Posterior cingulate gyrus (tissue), 11 donors: ENCODE measurements at places on chromosomes 4 and X.

DNA sequence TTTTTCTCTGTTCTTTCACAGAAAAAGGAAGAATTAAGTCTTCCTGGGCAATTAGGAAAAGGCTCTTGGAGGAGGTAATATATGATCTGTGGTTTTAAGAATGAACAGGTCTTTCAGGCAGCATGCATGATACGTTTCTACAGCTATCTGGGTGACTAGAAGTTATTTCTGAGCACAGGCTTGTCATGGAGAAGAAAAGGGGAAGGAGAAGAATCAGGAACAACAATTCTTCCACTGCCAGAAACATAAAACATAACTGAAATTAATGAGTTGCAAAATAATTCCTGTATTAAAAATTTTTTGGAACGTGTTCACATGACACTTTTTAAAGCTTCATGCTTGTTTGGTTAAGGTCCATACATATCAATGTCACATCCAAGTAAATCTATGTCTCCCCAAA is 17.7 kb upstream of the STIM2 start:
- no peak for DNase-seq

DNA sequence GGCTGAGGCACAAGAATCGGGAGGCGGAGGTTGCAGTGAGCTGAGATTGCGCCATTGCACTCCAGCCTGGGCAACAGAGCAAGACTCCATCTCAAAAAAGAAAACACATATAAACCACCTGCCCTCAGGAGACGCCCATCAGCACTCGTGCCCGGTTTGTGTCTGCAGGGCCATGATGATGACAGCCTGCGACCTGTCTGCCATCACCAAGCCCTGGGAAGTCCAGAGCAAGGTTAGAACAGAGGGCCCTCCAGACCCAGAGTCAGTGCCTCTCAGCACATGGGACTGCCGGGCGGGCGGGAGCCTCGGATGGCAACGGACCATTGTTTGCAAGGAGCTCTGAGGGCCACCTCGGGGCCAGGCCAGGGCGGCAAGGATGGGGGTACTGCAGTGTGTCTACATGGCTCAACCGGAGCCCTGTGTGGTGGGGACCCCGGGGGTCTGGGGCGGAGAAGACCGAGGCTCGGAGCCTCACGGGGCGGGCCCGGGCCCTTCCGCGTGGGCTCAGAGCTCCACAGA is 9.3 kb downstream of the ATP5ME start:
- DNase-seq: no peak

DNA sequence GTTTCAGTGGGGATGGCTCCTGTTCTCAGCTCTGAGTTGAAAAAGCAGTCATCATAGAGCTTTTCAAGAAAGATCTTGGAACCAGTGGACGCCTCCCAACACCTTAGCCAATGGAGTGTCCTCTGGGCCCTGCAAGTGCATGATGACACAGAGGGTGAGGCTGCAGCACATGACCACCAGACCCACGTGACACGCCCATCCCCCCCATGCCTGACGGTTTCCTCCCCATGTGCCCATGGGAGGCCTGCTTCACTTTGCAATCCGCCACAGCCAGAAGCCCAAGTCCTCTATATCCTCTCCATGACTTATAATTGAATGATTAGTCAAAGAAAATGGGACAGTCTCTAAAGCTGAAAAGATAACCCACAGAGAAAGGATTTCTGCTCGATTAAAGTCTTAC is 187.0 kb downstream of the AFAP1 start:
- DNase-seq: peak; percentile 24

DNA sequence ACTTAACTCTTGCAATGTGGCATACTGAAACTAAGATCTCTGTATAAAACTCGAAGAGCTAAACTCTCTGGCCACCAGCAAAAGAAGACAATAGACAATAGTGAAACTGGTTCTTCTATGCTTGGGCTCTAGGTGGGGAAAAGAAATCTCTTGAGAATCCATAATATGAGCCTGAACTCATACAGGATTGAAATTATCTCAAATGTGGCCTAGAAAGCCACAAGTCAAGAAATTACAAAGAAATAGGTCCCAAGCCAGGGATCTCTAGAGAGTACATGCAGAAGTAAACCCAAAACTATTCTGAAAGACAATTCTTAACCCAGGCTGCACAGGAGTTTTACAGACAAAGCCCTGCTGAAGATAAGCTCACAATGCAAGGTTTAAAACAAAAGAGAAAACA is 127.4 kb downstream of the ANAPC10 start:
- DNase-seq: no peak

DNA sequence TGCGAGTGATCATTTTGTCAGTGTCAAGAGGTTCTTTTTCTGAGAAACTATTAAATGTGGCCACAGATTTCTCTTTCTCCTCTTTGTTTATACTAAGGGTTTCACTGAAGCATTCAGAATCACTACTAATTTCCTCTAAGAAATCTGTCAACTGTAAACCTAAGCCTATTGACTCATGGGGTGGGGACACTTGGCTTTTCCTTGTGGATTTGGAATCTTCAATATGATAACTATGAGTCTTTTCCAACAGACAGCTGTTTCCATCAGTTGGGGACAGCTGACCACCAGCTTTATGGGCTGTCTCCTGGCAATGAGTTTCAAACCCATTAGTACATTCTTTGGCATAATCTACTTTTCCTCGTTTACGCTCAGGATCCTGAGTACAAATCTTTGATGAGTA is 13.8 kb downstream of the PGRMC1 start:
- DNase-seq: no peak

GRCh38 chr4:105725623-105726022 is 17.0 kb downstream of the GSTCD start:
- DNase-seq: no peak

DNA sequence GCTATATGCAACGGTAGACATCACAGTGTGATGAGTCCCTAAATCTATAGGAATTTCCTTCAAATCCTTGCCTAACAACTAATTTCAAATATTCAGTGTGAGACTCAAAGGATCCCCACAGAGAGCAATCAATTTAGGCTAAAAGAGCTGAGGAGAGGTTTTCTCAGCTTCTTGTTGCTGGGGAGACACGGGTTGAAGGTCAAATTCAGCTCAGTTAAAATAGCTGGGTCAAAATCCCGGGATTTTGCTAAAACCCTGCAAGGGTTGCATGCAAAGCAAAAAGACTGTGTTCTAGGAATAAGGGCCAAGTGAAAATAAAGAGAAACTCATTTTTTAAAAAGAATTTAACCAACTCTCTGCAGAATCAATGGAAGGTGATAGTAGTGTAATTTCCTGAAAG is 1073.4 kb downstream of the NLGN4X start:
- DNase-seq: no peak

DNA sequence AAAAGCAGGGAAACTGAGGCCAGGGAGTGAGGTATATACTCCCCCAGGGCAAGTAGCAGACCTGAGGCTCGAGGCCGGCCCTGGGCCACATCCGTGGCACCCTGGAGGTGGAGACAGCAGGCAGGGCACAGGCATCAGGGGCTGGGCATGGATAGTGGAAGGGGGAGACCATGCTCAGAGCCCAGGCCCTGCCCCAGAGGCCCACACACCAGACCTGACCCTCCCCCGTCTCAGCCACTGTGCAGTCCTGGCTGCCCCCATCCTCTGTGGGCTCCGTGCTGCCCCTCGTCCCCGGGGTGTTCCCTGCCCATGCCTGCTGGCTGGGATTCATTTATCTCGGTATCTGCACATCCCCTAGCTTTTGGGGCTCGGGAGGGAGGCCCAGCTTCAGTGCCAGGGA is 103.1 kb upstream of the NKX1-1 start:
- peak; percentile 5 for DNase-seq

- DNase-seq: no peak
Observed at GRCh38 chrX:8845469-8845868, 44.3 kb upstream of the FAM9A start.

DNA sequence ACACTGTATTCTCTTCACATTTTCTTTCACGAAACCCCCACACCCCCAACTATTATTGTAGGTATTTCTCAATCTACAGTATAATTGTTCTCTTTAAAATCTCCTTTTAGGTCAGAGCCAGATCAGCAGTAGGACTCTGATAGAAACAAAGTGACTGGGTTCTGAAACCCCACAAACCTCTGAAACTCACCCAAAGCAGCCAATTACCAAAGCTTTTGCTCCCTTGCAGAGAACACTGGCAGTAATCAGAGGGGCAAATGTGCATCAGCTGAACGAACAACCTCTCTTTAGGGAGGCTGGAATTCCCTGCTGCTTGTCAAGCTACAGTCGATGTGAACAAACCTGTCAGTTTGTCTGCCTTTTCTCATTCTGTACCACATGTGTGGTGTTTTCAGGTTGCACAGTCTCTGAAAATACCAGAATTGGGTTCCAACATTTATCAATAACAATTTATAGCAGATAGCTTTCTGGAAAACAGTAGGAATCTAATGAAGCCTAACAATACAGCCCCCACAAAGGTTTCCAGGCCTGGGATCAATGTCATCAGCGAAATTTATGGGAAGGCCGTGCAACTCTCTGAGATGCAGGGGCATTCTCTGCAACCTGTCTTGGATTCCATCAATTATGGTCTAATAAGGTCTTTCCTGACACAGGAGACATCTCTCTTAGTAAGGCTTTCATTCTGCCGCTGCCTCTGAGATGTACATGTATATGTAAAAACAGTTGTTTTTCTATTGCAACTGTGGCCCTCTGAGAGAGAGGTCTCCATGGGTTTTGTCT is 395.9 kb downstream of the GPAT3 start:
- no peak for DNase-seq

GRCh38 chr4:47313384-47313783 is 150.1 kb downstream of the COMMD8 start:
- DNase-seq: no peak

GRCh38 chr4:48193096-48193836 is 59.2 kb upstream of the TXK start:
- DNase-seq: no peak

DNA sequence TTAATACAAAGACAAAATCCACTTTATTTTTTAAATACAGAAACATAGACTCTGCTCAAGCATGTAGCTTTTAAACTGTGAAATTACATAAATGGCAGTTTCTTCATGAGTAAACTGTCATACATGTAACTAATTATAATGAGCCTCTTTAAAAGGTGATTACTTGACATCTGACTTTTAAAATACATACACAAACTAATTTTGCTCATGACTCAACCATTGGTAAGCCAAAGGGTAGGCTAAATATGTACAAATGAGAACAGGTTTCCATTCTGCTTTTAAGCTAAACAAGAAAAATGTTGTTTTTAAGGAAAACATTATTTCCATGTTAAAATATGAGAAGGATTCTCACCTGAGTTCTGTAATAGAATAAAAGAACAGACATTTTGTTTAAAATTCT is 27.9 kb downstream of the CAMK2D start:
- no peak for DNase-seq

DNA sequence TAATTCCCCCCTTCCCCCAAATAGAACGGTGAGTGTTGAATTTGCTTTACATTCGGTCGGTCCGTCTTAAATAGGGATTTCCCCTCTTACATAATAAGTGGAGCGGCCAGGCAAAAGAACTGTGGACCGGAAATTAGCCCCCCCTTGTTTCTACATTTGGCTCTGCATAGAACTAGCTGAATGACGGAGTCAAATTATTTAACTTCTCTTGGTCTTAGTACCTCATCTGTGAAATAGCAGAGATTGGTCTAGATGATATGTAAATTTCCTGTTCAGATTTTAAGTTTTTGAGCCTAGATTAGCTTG is 1.3 kb downstream of the SPATA18 start:
- no peak for DNase-seq

DNA sequence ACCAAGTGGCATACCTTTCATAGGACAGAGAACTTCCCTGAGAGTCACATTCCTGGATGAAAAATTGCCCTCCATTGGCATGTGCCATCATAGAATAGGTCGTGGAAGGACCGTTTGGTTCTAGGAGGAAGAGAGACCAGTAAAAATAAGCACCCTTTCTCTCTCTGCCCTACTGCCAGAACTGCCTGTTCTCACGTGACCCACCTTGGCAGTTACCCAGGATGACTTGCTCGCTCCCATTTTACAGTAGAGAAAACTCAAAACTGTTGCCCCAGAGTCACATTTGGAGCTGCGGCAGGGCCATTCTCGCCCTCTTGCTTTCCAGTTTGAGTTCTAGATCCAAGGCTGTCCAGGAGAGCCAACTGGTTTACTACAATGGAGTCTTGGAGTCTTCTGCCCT is 1.1 kb upstream of the NLGN3 start:
- peak; percentile 65 for DNase-seq

GRCh38 chr4:58658701-58659100 is 1548.5 kb upstream of the IGFBP7 start:
- no peak for DNase-seq

GRCh38 chrX:16814597-16814996 is 28.3 kb downstream of the TXLNG start:
- no peak for DNase-seq

DNA sequence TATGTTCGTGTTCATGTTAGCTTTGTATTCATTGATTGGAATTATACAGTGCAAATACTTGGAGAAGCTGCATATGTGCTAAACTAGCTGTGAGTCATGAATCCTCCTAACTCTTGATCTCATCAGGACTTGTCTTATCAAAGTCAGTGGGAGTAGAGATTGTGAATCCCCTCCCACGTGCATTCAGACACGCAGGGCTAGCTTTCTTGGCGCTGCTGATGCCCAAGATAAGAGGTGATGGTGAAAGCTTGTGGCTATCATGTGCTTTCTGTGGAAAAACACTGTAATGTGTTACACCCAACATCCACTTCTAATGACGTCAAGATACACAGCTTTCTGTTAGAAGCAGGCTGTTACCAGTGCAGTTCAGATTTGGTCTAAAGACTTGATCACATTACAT is 348.7 kb upstream of the HAND2 start:
- DNase-seq: no peak

DNA sequence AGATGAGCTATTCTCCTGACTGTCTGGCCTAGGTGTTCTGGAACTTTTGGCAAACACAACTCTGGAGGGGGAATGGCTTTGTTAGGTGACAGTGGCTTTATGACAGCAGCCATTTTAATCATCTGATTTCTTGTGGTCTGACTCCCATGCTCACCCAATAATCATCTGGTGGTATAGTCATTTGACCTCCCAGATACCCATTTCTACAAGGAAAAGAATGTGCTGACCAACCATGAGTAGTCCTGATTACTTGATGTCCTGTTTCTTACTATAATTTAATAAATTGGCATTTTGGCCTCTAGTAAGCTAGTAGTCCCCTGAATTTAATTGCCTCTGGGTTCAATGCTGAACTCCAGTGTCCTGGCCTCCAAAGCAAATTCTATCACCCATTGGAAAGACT is 109.9 kb upstream of the DUSP21 start:
- no peak for DNase-seq

GRCh38 chr4:25861951-25862410 is 807 bp downstream of the SEL1L3 start:
- no peak for DNase-seq

- DNase-seq: no peak
Observed at GRCh38 chr4:90943311-90943710, 816.1 kb downstream of the CCSER1 start.

GRCh38 chrX:17591741-17592110 is 145.6 kb upstream of the SCML1 start:
- no peak for DNase-seq
